ENCODE measurements at places on chromosomes 12 and 14.

GRCh38 chr14:74627076-74627475, 15.0 kb upstream of the LTBP2 start:
- no peak for DNase-seq

DNA sequence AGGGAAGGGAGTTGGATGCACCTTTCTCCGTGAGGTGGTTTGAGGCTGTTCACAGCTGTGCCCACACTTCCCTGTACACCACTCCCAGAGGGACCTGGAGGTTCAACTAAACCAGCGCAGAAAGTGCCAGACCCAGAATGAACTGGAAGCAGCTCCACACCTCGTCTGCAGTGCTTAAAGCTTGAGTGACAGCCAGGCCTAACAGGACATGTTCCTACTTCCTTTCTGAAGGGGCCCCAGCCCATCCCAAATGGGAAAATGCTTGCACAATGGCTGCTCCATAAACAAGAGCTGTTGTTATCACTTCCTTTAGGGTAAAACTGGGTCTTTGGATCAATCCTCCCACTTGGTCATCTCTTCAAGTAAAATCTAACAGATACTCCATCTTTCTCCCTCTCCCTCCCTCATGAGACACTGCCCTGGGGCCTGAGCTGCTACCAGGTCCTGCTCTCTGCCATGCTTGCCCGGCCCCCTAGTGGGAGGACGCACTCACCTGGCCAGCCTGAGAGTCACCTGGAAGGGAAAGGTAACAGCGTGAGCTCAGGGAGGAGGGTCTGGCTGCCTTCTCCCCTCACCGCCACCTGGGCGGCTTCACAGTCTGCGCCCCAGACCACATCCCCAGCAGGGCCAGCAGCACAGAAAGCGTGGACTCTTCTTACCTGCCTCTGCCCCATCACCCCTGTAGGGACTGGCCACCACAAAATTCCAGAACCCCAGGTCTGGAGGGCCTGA, 33.5 kb downstream of the ISCA2 start:
- no peak for DNase-seq

DNA sequence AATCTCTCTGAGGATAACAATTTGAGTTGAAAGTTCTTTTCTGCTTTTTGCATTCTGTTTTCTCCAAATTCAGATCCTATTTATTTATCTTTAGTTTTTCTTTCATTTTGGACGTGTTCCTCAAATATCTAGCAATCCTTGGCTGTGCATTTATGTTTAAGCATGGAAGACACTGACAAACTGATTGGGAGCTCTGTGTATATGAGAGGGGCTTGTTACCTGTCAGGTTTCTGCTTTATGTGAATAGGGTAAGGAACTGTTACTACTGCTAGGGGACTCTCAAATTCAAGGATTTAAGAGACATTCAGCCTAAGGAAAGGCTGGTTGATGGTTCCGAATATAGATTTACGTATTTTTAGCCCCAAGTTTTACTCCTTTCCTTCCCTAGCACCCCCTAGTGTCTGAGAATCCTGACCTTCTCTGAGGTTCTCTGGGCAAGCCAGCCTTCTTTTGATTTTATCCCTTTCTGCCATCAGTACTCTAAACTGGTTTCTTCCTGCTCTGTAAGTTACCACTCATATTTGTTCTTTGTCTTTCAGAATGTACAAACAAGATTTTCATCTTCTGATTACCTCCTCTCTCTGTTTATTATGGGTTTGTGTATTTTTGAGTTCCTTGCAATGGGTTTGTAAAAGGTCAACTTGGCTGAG, 30.5 kb downstream of the YLPM1 start:
- DNase-seq = no peak

- no peak for DNase-seq
Measured at GRCh38 chr12:112808156-112808555, 16.6 kb downstream of the RPH3A start.

GRCh38 chr14:95993768-95994592, 45.2 kb upstream of the C14orf132 start:
- no peak for DNase-seq

DNA sequence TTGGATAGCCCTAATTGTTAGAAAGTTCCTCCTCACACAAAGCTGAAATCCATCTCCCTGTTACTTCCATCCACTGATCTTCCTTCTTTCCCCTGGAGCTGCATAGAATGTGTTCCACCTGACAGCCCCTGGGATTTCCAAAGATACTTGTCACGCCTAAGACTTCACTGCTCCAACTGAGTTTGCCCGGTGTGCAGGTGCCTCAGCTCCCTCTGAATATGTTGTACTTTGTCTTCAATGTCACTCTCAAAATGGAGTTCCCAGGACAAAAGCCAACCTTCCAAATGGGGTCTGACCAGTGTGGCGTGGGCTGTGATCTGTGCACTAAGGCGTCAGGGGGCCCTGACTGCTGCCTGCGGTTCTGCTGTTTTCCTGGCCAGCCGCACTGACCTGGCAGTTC, 42.8 kb downstream of the CACNA2D4 start:
- no peak for DNase-seq

DNA sequence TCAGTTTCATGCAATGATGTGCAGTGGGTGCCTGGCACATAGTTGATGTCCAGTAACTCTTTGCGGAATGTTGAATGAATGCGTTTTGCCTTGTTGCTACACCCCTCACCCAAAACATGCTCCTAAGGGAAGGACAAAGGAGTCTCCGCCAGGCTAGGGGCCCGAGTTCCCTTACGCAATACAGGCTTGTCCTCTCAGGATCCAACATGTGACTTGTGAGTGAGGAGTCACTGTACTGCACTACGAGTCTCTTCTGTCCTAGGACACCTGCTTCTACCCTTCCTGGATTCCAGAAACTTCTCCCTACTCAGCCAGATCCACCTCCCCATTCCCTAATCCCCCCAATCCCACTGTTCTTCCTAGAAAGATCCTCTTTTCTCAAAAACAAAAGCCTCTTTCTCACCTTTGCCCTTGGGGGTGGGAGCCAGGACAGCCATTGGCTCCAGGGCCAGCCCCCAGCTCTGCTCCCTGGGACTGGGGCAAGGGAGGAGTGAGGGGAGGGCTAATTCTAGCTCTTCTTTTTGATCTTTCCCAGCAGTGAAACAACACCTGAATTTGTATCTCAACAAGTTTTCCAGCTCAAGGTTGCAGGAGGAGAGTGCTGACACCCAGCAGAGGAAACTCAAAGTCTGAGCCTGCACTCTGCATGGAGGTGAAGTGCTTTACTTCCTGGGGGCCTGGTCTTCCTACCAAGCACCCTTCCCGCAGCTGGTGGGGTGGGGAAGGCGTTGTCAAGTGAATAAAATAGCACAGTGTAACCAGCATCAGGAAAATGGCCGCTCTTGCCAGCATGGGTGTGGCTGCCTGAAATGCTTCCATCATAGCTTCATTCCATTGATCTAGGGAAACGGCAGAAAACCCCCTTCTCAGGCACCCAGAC, 3.4 kb upstream of the OTUB2 start:
- DNase-seq = no peak

GRCh38 chr14:94582199-94582750, 1.0 kb downstream of the SERPINA5 start:
- no peak for DNase-seq

DNA sequence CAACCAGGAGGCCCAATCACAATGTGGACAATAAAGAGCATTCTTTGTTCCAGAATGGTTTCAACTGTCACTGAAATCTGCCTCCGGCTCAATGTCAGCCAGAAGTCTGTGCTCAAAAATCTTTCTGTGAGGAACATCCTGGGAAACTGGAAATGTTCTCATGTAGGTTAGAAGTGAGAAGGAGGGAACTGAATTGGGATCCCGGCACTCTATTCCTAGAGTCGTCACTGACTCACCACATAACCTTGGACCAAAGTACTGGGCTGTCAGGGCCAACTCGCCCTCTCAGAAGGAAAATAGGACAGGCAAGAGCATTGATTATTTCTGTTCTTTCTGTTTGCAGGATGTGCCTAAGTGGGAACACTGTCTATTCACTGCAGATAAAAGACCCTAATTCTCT, 57.6 kb downstream of the PRKAB1 start:
- DNase-seq = no peak

GRCh38 chr12:57727758-57728395, 10.7 kb downstream of the AGAP2 start:
- DNase-seq = no peak

DNA sequence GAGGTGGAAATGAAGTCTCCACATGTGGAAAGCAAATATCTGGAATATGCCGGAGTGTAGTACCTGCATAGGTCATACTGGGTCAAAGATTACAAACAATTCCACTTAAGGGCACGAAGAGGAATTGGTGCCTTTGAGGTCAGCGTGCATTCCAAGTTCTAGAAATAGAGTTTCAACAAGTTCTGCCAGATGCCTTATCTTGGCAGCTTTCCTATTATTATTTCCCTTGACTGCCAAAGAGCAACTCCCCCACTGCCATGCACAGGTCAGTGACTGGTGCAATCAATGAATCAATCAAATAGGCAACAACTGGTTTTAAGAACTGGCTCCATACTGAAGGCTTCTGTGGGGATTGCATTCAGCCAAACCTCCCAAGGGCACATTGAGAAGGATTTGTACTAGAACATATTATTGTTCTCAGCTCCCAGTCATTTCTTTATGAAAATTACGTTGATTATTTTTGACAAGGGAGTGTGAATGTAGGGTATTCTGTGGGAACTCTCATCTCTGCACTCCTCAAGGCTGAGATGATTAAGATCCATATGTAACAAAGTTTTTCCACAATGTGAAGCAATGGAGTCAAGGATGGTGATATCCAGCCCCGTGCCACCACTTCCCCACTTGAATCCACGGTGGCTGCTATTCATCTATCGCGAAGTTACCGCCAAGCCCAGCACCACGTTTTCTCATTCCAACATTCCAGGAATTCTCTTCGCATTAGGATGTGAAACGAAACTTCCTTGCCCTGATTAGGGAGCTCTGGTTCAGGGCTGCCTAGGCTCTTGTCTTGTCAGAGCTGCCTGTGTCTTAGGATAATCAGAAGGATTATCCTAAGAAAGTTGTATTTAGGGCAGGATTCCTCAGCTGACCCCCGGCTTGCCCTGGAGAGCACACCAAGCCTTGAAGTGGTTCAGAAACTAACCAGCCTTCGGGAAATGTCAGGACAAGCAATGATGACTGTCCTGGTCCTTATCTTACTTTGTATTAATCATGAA, 115.1 kb upstream of the PCED1B start:
- DNase-seq = no peak

DNA sequence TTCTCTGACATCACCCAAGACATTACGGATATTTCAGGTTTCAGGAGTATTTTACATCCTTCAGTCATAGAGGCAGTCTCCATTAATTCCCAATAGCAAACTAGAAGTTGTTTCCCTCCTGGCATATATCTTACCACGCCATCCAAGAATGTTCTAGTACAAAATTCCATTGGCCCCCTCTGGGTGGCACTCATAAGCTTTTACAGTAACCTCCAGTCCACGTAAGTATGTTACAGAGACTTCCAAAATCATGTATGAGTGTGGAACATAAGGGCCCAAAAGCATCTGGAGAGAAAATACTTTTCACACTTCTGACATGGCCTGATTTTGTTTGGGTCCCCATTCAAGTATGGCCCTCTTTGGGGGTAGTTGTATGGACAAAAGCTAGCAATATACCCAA, 58.1 kb upstream of the DHRS4 start:
- no peak for DNase-seq

DNA sequence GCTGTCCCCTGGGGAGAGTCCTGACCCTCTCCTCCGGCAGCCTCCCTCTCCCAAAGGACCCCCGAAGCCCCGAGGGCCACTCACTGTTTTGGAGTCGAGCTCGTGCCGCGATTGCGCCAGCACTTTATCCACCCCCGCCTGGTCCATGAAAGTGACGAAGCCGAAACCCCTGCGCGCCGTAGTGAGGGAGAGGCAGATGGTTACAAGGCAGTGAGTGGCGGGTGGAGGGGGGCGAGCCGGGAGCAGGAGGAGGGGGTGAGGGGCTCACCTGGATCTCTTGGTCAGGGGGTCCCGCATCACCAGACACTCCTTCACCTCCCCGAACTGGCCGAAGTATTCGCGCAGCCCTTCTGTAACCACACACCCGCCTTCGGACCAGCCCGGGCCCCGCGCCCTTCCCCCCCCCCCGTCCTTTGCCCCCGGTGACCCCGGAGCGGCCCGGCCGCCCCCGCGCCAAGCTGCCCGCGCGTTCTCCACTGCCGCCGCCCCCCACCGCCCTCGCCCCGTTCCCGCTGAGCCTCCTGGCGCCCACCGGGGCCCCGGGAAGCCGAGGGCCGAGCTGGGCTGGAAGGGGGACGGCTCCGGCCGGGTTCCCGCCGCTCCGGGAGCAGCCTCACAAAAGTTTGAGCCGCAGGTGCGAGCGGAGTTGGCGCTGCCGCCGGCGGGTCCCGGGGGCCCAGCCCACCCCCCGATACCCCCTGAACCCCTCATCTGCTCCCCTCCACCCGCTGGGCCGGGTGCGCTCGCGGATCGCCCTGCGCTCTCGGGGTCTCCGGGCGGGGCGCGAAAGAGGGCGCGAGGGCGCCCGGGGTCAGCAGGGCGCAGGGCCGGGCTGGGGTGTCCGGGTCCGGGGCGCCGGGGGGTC, 808 bp downstream of the MSI1 start:
- DNase-seq = no peak

GRCh38 chr14:89185919-89186855, 230.8 kb downstream of the FOXN3 start:
- DNase-seq = no peak

DNA sequence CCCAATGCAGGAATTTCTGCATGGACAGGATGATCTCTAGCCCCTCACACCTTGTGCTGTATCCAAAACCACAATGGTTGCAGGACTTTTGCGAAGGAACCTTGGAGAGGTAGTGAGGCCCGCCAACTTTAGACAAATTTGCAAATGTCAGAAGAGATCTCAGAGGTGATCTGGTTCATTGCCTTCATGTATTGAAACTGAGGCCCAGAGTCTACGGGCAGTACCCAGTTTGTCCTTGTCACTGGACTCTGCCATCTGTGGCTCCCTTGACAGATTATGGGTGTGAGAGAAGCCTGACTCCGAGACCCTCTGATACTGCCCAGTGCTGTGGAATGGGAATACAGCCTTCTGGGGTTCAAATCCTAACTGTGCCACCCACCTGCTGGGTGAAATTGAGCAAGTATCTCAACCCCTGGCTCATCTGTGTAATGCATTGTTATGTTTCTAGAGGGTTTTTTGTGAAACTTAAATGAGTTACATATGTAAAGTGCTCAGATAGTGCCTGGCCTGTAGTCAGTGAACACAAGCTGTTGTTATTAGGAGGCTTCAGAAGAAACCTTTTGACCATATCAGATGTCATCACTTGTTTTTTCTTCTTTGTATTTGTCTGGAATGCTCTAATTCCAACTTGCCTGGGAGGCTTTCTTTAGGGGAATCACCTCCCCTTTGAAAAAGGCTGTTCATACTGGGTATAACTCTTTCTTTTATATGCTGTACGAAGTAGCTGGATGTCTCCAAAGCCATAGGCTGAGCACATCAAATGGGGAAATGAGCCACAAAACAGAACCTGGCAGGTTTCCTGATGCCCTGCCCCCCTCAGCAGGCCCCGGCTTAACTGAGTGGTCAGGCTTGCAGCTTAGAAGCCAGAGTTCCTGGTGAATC, 71.4 kb upstream of the SRSF5 start:
- no peak for DNase-seq

DNA sequence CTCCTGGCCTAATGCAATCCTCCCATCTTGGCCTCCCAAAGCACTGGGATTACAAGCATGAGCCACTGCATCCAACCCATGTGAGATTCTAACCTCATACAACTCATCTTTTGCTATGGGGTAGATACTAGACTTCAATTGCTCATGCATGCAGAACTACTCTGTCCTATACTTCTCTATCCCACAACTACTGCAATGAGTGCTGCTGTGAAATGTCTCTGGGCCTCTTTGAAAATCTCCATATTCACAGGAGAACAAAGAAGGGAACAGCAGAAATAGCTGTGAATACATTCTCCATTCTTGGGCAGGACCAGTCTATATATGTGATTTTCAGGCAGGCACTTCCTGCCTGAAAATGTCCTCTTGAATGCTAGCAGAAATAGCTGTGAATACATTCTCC, 220.7 kb upstream of the GRIP1 start:
- no peak for DNase-seq

GRCh38 chr12:57159311-57159710, 11.9 kb upstream of the LRP1-AS start:
- DNase-seq = no peak

All from GM19239 (cell line).